Activated T-helper 17 cell treated with anti-CD3 and anti-CD28 coated beads, Interleukin-2, amount 50 U/mL, for 72 hours (primary cell): ENCODE measurements at places on chromosomes 3 and 15.
A peak's percentile ranks its signal among the peaks of the same experiment; 100 is the strongest.

DNA sequence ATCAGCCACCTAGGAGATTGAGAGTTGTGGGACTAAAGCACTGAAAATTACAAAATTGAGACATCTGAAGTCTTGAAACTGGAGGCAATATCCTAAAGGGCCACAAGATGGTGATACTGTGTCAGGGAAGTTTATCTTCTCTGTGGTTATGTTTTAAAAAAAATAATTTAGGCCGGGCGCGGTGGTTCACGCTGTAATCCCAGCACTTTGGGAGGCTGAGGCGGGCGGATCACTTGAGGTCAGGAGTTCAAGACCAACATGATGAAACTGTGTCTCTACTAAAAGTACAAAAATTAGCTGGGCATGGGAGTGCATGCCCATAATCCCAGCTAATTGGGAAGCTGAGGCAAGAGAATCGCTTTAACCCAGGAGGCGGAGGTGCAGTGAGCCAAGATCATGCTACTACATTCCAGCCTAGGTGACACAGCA lies 17.9 kb upstream of the NIT2 start:
- peak; percentile 52 for ATAC-seq

- ATAC-seq = no peak
Observed at GRCh38 chr15:79811406-79812405, 85.1 kb downstream of the MTHFS start.

- no peak for ATAC-seq
Observed at GRCh38 chr3:72217570-72217969, 432.6 kb upstream of the PROK2 start.

GRCh38 chr15:31223478-31224350 lies 102.9 kb upstream of the KLF13 start:
- no peak for ATAC-seq

- peak; percentile 26 for ATAC-seq
Observed at GRCh38 chr15:84666373-84666772, 8.4 kb upstream of the NMB start.

- no peak for ATAC-seq
Observed at GRCh38 chr3:47583320-47584075, 4.8 kb upstream of the CSPG5 start.

DNA sequence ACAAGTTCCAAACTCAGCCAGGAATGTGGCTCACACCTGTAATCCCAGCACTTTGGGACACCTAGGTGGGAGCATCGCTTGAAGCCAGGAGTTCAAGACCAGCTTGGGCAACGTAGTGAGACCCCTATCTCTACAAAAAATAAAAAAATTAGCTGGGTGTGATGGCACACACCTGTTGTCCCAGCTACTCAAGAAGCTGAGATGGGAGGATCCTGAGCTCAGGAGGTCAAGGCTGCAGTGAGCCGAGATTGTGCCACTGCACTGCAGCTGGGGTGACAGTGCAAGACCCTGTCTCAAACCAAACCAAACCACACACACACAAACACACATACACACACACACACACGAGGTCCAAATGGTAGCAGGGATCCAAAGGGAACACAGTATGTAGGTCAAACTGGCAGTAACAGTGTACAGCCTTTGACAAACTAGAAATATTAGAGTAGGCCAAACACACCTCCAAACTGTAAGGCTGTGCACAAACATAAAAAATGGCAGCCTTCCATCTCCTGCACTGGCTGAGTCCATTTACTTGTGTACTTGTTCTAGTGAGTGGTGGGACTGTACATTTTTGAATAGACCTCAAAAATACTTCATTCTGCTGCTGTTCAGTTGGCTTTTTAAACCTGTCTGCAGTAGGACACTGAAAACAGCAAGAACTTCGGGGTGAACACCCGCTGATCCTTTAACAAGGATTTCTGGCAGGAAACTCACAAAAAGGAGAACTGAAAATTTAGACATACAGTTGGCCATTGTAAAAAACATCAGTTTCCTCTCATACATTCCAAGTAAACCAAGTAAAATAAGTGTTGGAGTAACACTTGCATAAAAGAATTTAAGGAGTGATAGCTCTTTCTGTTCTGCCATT lies 33.6 kb downstream of the INTS14 start:
- ATAC-seq = no peak

- no peak for ATAC-seq
Observed at GRCh38 chr15:68781217-68781616, 39.5 kb downstream of the ANP32A start.

- ATAC-seq = no peak
Observed at GRCh38 chr15:51448622-51449399, 107.4 kb downstream of the GLDN start.

GRCh38 chr3:170689296-170689829 lies 103.5 kb upstream of the SLC7A14 start:
- ATAC-seq = no peak

- ATAC-seq = no peak
Observed at GRCh38 chr3:62070891-62071290, 302.5 kb downstream of the FEZF2 start.

- ATAC-seq = no peak
Observed at GRCh38 chr15:90019611-90020010, 18.5 kb downstream of the ZNF710 start.

- ATAC-seq = no peak
Observed at GRCh38 chr15:57112178-57112577, 193.7 kb downstream of the TCF12 start.

DNA sequence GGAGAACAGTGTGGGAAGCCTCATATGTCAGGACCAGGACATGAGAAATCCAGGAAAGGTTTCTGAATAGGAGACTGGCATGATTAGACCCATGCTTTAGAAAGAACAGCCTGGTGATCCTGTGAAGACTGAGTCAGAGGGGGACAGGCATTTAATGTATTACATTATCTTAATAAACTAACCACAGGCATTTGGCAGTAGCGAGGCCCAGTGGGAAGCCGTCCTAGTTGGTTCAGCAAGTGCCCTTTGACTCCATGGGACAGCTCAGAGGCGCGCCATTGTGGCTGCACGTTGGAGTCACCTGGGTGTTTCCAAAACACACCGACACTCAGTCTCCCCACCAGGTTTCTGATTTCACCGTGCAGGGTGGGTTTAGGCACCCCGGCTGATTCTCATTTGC lies 90.5 kb upstream of the DGKG start:
- ATAC-seq = no peak

GRCh38 chr3:52784021-52784621 lies 6.7 kb downstream of the ITIH1 start:
- no peak for ATAC-seq

GRCh38 chr3:195522254-195523023 lies 20.7 kb downstream of the PPP1R2 start:
- no peak for ATAC-seq
